RPMI7951 (cell line): ENCODE measurements at places on chromosomes 3 and 15. TPM values are rescaled to one million over a fixed set of nuclear protein-coding genes. Genes with fewer than 3 reads are reported as not detected.

DNA sequence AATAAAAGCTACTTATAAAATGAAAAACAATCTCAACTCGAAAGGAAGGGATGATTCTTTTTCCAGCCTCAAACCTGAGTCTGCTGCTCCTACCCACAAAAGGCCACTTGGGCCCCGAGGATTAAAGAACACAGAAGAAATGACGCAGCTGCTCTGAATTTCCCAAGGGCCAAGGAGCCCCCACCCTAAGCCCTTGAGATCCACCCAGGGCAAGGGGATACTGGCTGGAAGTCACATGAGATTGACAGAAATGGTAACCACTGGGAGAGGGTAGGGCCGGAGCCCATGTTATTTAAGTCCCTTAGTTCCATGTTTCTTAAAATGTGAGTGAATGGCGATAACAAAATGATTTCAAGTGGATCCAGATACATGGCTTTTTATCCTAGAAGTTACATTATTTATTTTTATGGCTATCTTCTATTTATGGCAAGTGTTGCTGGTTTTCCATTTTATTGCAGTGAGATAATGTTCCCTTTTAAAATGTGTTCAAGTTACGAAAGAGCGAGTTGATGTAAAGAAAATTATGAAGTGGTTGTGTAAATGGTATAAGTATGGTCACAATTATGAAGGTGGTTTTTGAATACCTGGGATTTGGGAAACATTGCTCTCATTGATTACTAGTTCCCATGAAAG is 16.8 kb downstream of the IGDCC4 start:
- no peak for DNase-seq

DNA sequence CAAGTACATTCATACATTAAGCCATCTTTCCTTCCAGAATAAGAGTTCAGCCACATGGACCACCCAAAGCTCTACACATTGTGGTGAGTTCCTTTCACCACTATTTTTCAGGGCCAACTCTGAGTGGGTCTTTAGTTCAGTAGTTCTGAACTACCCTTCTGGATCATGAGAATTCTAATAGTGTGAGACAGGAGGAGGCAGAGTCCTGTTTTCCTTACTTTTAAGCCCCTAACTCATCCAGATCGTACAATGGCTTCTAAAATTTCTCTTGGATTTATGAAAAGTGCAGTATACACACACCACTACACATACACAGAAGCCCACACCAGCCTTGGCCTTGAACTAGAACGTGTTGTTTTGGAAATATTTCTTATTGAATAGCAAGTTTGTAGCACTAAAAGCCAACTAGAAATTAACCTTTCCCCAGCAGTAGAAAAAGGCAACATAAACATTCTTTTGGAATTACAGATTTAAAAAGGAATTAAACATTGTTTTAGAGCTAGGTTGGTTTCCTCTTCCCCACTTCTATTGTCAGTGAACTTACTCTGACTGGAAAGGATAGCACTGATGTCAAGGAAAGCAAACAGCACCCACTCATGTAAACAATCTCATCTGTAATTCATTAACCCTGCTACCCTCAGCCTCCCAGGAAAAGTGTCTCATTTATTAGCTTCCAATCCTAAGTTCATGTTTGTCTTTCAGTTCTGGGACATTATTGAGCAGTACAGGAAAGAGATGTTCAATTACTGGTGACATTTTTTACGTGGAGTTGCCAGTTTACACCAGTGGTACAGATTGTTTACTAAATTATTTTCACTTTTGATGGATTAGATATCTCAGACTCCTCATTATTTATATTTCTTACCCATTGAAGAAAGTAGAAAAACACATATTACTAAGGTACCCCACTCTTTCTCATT is 95.7 kb upstream of the AGTR1 start:
- DNase-seq: no peak

- DNase-seq: no peak
Observed at GRCh38 chr15:66923438-66923881, 141.9 kb upstream of the SMAD3 start.

GRCh38 chr3:122313281-122313680 is 11.8 kb upstream of the CSTA start:
- no peak for DNase-seq

DNA sequence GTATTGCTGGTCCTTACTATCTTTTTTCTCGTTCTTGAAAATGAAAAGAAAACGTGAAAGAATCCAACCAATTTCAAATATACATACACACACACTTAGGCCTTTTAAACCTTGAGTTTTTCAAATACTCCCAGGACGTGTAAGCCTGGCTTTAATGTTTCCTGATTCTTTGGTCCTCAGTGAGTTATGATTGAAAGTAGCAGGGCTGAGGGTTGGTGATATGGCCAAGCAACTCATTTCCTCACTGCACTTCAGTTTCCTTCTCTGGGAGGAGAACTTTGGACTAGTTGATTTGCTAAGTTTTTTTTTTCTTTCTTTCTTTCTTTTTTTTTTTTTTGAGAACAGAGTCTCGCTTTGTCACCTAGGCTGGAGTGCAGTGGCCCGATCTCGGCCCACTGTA is 34.6 kb downstream of the CHD2 start:
- DNase-seq: no peak

DNA sequence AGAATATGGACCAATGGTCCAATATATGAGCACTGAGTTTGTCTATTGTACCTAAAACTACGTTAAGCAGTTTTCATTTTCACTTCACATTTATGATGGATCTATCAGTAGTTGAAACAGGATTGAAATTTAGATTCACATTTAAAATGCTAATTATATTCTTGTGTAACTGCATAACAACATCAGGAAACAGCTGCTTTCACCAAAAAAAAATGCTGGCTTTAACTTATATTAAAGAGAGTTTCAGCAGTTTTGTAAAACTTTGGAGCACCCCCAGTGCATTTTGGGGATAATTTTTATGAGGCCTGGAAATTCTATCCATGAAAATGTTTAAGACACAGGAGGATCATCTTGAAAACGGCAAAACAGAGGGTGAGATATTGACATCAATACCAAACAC is 142.8 kb upstream of the ROBO2 start:
- no peak for DNase-seq

- DNase-seq: no peak
Observed at GRCh38 chr3:183213415-183214276, 39.4 kb upstream of the B3GNT5 start.

The TTC21A gene
- 0.60 and 1.2 TPM in 2 replicates for total RNA-seq

The NR2E3 gene
- not detected in 2 replicates for total RNA-seq

The ALPK3 gene
- total RNA-seq: 0.10 and 0.12 TPM in 2 replicates

The TYRO3 gene
- 8.6 and 13.8 TPM in 2 replicates for total RNA-seq
